ENCODE measurements at places on chromosomes 2 and 18.

- DNase-seq = no peak
Observed at GRCh38 chr18:79778291-79778791, 19.4 kb upstream of the KCNG2 start.

GRCh38 chr18:7452331-7452730 lies 114.8 kb upstream of the PTPRM start:
- no peak for DNase-seq

DNA sequence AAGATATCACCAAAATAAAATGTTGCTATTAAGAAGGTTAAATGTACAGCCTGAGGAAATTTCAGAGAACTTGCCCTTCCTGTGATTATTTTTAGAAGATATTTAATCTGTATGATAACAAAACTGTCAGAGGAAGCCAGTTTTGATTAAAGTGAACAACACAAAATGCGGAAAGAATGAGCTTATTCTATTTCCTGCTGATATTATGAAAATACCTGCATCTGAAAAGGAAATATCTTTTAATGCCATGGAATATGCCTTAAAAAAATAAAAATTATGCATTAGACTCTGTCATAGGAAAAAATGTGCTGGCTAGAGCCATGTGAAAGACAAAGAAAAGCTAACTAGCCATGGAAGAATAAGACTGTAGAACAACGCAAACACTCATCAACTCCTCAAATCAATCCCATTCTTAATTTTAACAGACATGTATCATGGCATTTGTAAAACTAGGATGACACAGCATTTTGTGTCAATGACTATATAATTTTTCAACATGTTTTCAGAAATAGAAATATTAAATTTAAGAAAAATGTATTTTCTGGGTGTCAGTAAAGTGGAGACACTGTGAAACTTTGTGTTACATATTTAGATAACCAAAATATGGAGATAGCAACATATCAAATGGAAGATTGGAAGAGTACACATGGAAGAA lies 1768.2 kb downstream of the SUCLG1 start:
- DNase-seq = no peak

DNA sequence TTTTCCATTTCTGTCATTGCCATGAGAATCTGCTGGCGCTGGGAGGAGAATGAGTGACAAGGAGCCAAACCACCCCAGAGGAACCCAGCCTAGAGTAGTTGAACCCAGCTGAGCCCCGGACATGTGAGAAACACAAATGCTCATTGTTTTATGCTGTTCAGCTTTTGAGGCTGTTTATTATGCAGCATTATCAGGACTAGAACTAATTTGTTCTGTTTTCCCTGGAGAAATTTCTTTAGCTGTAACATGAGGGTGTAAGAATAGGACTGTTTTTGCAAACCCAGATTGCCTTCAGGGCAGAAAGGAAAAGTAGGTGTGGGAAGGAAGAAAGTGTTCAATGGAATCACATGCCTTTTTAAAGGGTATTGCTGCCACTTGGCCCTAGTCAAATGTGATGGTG lies 28.5 kb upstream of the DOCK10 start:
- DNase-seq = no peak

- no peak for DNase-seq
Observed at GRCh38 chr2:198641161-198641560, 816.6 kb downstream of the SATB2 start.

- DNase-seq = no peak
Observed at GRCh38 chr2:3256605-3257004, 121.0 kb downstream of the EIPR1 start.

GRCh38 chr18:1604751-1605150 lies 700.1 kb downstream of the ADCYAP1 start:
- no peak for DNase-seq

DNA sequence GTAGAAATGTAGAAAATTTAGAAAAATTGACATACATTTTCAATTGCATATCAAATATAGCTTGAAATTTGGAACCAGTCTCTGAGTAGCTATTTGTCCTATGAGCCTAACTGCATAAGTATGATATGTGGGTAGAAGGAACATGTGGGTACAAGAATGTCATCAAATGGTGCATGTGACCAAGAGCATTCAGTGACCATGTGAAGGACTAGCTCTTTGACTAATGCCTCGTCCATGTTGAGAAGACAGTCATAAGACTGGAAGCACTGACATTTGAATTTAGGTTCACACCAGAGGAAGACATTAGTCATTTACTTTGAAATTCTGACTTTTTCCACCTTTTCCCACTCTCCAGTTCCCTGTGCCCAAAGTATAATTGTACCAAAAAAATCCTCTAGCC lies 12.6 kb downstream of the MRPL44 start:
- no peak for DNase-seq

- DNase-seq = no peak
Observed at GRCh38 chr2:25899404-25899970, 21.2 kb upstream of the ASXL2 start.
